ENCODE measurements at places on chromosomes 4 and X.

- no peak for DNase-seq
These were observed 2.7 kb downstream of the AFP start for GRCh38 chr4:73438582-73439215.

GRCh38 chrX:154892296-154892695 is 6.1 kb downstream of the F8A1 start:
- DNase-seq = no peak

DNA sequence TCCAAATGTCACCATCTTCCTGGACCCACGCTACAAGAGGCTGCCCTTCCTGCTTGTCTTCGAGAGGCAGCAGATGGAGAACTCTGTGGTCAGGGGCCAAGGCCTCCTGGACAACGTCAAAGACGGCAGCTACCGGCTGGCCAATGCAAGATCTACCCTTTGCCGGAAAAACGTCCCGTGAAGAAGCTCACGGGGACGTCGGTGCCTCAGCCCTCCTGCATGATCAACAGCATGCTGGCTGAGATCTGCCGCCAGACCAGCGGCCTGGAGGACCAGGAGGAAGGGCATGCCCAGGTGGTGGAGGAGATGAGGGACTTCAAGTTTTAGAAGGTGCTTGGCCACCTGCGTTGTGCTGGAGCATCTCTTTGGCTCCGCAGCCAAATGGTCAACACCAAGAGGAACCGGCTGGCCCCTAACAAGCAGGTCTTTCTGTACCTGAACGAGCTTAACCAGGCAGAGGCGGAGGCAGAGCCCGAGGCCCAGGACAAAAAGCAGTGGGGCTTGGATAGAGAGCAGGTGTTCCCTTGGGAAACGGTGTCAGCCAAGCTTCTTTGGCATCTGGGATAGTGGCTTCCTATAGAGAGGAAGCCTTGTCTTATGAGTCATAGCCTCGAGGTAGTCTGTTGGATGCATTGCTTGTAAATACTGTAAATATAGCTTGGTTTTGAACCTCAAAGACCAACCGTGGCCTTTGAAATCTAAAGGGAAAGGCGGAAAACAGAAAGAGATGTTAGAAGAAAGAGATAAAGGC is 94.8 kb upstream of the ELOVL6 start:
- DNase-seq = no peak

DNA sequence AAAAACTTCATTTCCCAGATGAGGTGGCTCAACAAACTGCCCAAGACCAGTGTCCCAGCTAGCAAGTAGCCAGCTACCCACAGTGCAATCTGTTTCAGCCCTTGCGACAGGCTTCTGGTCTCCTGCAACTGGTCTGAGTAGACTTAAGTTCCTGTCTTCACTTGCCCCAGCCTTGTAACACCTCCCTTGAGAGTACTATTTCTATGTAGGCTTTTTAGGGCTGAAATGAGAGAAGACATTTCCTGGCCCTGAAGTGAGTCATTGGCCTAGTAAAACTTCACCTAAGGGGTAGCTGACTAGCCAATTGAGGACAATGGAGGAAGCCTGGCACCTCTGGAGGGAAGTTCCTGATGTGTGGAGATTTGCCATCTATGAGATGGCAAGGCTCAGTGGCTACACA is 80.1 kb upstream of the STIM2 start:
- DNase-seq = no peak

- DNase-seq = no peak
These were observed 13.7 kb upstream of the ADD1 start for GRCh38 chr4:2829933-2830451.

- no peak for DNase-seq
These were observed 25.6 kb downstream of the CHM start for GRCh38 chrX:86021652-86022289.

- peak; percentile 69 for DNase-seq
These were observed 64.7 kb downstream of the TMEM156 start for GRCh38 chr4:38967260-38968095.

GRCh38 chrX:25125483-25125882 is 109.7 kb upstream of the ARX start:
- DNase-seq = no peak

- DNase-seq = no peak
These were observed 77.3 kb downstream of the MAGEA10 start for GRCh38 chrX:152061083-152061482.

- DNase-seq = no peak
These were observed 46.8 kb upstream of the GC start for GRCh38 chr4:71830497-71831190.

- no peak for DNase-seq
These were observed 13.3 kb upstream of the ELOVL6 start for GRCh38 chr4:110211770-110212061.
